ENCODE measurements at places on chromosomes 5 and 9.

- no peak for DNase-seq
These were observed 194.6 kb downstream of the CETN3 start for GRCh38 chr5:90214991-90215390.

DNA sequence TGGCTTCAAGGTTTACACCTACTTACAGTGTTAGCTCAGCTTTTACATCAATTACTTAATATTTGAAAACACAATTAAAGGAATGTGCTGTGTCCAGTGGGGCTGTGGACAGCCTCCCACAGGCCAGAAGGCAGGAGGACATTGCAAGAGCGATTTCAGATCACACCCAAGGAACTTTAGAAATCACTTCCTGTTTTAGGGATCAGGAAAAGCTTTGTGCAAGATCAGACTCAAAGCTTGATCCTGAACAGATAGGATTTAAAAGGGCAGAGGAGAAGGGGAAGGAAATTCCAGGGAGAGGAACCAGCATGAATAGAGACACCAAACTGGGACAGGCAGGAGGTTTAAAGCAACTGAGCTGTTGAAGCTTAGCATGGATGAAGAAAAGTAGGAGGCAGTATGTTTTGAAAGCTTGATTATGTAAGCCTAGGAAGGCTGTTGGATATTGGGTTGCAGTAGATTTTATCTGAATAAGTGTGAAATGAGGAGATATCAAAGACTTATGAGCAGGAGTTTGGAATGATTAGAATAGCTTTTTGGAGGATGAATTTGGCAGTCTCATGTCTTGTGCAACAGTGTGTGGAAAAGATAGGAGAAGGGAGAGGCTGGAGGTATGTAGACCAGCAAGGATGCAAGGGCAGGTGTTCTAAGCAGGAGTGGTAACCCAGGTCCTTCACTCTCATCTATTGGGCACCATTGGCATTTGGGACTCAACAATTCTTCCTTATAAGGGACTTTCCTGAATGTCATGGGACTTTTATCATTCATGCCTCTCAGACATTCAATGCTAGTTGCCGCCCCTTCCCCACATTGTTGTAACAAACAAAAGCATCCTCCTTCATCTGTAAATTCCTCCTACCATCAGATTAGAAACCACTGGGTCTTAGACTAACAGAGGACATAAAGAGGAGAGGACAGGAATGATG lies 123.5 kb downstream of the TARS1 start:
- no peak for DNase-seq

GRCh38 chr9:110278080-110278707 lies 21.9 kb upstream of the TXN start:
- DNase-seq, result no peak

DNA sequence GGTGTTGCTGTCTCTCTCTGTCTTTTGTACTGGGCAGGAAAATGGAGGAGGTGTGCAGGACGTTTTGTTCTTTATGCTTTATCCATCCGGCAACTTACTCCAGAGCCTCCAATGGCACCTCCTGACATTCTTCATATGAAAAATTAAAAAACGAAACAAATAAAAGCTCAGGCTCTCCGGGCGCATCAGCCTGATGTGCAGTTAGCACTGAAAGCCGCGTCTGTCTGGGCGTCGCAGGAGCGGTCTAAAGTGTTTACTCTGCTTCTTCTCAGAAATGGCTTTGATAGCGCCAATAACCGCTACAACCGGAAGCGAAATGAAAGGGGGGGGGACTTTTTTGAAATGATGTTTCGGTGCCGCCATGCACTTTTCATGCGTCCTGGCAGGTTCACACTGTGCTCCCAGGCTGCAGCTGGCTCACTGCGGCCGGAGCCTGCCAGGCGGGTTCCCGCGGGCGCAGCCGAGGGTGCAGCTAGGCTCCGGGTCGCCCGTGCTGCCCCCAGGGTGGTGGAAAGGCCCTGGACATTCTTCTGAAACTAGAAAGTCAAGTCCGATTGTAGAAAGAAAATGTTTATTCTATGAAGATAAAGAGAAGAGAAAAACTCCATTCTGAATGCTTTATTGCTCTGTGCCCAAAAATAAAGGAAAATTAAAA lies 407.7 kb upstream of the IRX1 start:
- no peak for DNase-seq

DNA sequence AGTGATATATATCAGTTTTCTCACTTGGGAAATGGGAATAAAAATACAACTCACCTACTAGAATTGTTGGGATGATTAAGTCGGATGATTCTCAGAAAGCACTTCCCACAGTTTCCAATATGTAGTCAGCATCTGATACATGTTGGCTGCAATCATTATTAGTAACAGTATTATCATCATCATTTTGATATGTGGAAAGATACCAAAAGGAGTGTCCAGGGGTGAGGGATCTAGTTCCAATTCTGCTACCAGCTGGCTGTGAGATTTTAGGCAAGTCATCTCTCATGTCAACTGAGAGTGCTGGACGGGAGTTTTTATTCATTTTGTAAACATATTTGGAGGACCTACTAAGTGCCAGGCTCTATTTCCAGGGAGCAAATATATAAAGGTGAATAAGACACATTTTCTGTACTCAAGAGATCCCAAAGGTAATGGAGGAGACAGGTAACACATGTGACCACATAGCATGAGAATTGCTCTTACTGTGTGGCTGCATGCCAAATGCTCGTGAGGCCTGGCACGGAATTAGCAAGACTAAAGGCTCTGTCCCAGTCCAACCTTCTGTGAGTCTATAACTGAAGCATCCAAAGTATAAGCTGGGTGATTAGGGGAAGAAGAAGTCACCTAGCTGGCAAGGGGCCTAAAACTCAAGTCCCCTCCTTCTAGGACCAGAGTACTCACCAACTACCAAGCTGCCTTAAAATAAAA lies 83.0 kb downstream of the GRIA1 start:
- DNase-seq, result no peak

GRCh38 chr5:40652441-40653220 lies 27.1 kb upstream of the PTGER4 start:
- no peak for DNase-seq

- no peak for DNase-seq
These were observed 2.5 kb upstream of the RAB14 start for GRCh38 chr9:121204121-121204520.

DNA sequence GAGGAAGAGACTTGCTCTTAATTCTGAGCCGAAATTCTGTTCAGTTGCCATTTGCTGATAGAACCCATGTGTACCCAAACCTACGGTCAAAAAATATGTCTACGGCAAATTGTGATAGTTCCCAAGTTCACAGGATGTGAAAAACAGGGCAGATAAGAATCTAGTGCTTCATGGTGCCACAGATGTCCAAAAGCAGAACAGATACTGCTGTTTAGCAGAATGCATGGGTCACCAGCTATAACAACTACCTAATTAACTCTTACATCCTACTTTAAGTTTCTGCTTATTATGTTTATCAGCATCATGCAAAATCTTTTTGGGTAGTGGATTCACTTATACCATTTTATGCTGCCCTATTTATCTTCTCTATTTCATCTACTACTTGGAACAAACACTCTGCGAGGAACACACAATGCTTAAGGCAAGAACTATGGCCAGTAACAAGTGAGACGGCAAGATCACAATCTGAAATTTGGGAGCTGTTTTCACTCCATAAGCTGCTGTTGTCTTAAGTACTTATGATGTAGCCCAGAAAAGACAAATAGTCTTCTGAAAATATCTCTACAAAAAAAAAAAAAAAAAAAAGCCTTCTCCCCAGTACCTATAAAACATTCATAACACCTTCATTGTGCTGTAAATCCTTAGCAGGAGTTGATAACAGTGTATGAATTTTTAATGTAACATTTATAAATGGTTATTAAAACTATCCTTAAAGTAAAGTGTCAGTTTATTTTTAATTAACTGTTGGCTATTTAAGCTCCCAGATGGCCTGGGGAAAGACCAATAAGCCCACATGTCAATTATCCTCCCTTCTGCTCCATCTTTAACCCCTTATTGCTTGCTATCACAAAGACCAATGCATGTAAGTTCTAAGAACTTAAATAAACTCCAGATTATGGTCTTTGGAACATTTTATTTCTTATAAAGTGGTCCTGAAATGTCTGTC lies 232.3 kb downstream of the TLR4 start:
- peak; percentile 84 for DNase-seq

- DNase-seq, result no peak
These were observed 13.7 kb upstream of the RUFY1 start for GRCh38 chr5:179536676-179537075.

DNA sequence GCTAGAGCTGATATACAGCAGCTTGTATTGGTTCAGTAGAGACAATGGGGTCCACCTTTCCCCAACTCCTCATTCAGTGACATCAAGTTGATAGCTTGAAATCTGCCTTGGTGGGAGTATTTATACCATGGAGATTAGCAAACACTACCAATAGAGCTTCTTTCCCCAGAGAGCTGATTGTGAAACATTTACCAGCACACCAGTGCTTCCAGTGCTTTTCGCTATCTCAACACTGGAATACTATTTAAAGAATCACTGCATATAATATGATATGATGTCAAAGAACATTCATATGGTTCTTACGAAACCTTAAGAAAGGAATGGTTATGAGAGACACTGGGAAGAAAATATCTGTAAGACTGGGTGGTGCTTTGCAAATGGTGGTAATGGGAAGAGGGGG lies 21.8 kb upstream of the RNF145 start:
- DNase-seq, result no peak

GRCh38 chr5:96896806-96897205 lies 20.5 kb downstream of the ERAP2 start:
- peak; percentile 81 for DNase-seq

DNA sequence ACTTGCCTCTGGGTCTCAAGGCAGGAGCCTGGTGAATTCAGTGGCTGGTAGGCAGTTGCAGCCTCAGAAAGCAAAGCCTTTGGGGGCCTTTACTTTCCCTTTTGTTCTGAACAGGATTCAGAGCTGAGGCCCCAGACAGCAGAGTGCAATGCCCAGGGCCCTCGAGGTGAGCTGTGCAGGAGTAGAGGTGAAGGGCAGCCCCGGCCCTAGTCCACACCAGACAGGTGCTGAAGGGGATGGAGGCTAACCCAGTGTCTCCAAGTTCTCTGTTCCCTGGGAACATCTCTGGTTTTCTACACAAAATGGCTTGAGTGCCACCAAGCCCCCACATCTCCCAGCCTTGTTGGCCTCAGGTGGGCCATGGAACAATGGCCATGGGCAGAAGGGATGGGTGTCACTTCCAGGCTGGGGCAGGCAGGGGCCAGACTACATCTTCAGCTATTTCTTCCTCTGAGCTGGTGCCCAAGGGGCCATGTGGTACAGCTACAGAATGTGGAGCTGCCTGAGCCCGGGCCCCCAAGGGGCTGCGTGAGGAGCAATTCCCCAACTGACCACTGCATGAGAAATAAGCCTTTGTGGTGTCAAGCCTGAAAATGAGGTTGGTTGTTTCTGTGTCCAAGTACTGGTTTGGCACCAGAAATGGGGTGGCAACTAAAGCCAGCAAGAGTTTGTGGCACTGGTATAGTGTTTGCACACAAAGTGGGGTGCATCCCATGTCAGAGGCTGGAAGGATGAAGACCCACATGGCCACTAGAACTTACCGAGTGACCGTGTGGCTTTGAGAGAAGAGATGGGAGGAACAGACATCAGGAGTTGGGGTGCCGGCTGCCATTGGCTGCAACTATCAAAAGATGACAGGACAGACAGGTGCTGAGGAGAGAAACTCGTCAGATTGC lies 57.8 kb downstream of the BARX1 start:
- no peak for DNase-seq

GRCh38 chr9:129069862-129070641 lies 10.9 kb upstream of the DOLPP1 start:
- DNase-seq, result no peak

GRCh38 chr5:56190497-56190896 lies 42.6 kb downstream of the ANKRD55 start:
- no peak for DNase-seq

- DNase-seq, result peak; percentile 75
These were observed 207.6 kb upstream of the DMRTA1 start for GRCh38 chr9:22238809-22239684.

GRCh38 chr5:17918373-17919104 lies 284.3 kb downstream of the TAF11L14 start:
- DNase-seq, result no peak

- DNase-seq, result no peak
These were observed 132.0 kb downstream of the MLLT3 start for GRCh38 chr9:20490246-20490834.

- DNase-seq, result no peak
These were observed 395.6 kb upstream of the TLE4 start for GRCh38 chr9:79176014-79176697.

- no peak for DNase-seq
These were observed 830.4 kb upstream of the ZNF608 start for GRCh38 chr5:125576822-125577221.

DNA sequence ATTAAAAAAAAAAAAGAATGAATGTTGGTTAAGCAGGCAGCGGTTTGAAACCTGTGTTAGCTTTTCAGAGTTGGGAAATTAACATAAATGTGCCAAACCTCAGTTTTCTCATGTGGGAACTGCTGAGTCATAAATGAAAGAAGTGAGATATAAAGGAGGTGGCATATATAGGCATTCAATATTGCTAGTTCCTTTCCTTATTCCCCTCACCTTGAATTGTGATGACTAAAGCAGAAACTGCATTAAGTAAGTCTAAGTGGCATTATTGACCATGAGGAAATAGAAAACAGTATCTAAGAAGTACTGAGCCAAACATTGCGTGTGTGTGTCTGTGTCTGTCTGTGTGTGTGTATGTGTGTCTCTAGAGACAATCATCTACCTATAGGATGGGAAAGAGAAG lies 691.2 kb downstream of the TLR4 start:
- DNase-seq, result no peak

DNA sequence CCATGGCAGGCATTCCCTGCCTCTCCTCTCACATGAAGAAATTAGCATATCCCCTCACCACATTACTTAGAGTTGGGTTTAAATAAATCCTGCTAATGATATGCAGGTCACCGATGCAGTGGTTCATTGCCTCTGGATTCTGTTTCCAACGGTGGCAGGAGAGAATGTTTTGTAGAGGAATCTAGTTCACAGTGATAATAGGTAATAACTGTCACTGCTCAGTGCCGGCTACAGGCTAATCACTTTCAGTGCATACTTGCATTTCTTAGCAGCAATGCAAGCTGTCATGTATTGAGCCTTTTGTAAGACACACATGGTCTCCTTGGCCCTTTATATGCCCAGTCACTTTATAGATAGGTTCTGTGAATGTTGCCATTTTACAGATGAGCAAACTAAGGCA lies 59.5 kb upstream of the INSYN2B start:
- no peak for DNase-seq
